ENCODE measurements at places on chromosomes 16 and 17.

DNA sequence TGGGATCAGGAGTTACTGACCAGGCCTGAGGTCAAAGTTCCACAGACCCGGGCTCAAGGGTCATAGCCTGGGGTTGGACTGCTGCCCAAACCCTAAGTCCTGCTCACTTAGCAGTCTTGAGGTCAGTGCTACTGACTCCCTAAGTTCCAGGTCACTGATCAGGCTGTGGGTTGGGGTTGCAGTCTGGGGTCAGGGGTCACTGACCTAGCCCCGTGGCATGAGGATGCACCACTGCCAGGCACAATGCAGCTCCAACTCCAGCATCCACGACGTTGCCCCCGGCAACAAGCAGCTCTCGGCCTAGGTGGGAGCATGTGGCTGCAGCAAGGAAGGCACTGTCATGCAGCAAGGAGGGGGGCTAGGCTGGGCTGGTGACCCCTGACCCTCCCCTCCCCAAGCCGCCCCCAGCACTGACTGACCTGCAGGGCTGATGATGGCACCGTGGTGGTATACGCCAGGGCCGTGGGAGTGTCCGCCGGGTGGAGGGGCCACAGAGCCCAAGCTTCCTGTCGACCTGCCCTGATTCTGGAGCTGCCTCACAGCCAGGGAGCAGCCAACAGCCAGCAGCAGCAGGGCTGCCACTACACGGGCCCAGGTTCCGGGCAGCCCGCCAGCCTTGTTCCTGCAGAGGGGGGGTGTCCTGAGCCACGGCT, 1.1 kb downstream of the GGT6 start:
- no peak for DNase-seq

- DNase-seq, result peak; percentile 65
Observed at GRCh38 chr16:8936421-8936820, 27.3 kb downstream of the USP7 start.

DNA sequence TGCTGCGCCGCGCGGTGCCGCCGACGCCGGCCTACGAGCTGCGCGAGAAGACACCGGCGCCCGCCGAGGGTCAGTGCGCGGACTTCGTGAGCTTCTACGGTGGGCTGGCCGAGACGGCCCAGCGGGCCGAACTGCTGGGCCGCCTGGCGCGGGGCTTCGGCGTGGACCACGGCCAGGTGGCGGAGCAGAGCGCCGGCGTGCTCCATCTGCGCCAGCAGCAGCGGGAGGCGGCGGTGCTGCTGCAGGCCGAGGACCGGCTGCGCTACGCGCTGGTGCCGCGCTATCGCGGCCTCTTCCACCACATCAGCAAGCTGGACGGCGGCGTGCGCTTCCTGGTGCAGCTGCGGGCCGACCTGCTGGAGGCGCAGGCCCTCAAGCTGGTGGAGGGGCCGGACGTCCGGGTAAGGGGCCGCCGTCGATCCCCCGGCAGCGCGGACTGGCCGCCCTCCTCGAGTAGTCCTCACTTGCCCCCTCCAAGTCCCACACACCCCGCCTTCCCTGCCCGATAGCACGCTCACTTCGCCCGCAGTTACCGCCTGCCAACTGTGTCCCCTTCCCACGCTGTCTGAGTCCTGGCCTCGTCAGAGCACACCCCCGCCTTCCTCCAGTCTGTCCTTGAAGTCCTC, 470 bp downstream of the MLYCD start:
- DNase-seq, result peak; percentile 26

DNA sequence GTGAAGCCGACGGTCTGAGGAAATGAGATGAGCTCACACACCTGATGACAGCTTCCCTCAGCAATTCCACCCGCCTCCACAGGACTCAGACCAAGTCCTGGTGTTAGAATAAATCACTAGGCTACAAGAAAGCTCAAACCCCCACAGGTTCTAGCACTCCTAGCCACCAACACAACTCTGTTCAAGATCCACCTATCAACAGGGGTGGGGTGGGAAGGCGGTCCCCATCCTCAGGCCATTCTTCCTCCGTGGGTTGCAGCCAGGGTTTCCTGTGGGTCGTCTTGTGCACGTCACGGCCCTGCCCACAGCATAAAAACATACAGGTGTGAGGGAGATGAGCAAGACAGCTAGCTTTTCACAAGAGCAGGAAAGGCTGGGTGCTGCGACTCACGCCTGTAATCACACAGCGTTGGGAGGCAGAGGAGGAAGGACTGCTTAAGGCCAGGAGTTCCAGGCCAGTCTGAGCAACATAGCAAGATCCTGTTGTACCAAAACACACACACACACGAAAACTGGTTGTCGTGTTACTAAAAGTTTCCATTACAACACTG, 81.1 kb downstream of the ANKRD11 start:
- DNase-seq, result peak; percentile 79

GRCh38 chr16:85187002-85187401, 74.7 kb upstream of the CIBAR2 start:
- DNase-seq, result no peak

- no peak for DNase-seq
Observed at GRCh38 chr16:67182288-67182687, 1.5 kb downstream of the MATCAP1 start.

- DNase-seq, result no peak
Observed at GRCh38 chr17:4884489-4884888, 14.8 kb upstream of the C17orf107 start.

- DNase-seq, result peak; percentile 53
Observed at GRCh38 chr16:2919511-2920255, 8.0 kb downstream of the FLYWCH1 start.

GRCh38 chr17:65058593-65058992, 2.1 kb upstream of the GNA13 start:
- no peak for DNase-seq

- DNase-seq, result no peak
Observed at GRCh38 chr16:73553941-73554660, 506.2 kb upstream of the ZFHX3 start.

GRCh38 chr17:12415031-12415430, 250.7 kb upstream of the MYOCD start:
- DNase-seq, result no peak

DNA sequence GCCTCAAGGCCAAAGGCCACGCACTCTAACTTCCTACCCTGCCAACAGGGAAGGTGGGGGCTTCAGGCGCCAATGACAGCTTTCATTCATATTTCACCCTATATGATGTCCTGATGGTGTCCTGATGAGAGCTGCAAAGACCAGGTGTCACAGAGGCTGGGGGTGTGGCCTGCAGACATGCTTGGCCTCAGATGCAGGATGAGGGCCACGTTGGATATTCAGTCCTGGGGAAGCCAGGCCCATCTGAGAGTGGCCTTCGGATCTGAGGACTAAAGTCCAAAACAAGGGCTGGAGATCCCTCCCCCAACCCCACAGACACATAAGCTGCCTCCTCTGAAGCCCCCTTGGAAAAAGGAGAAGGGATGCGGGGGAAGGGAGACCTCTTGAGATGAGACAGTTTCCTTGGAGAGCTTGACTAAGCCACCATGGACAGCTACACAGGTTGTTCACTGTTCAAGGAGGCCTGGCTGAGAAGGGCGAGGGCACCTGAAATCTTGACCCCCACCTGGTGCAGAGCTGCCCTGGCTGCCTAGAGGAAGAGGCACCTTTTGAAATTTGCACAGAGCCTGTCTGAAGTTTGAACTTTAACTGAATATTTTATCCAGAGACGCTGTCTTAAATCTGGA, 24.3 kb upstream of the GSG1L start:
- no peak for DNase-seq

DNA sequence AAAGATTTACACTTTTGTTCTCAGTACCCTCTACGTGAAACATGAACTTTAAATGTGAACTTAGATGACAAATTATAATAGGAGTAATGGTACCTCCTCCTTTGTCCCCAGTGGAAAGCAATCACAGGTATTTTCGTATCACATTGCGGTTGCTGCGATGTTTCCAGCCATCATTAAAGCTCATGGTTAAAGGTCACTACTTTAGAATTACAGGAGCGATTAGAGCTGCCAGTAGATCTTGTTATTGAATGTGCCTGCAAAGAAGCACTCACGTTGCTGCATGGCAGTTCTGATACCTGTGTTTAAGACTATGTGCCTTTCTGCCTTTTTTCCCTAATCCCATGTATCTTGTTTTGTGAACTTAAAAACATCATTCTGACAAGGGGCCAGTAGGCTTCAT, 301.0 kb downstream of the CPPED1 start:
- no peak for DNase-seq

- DNase-seq, result no peak
Observed at GRCh38 chr17:68981288-68981687, 26.1 kb upstream of the ABCA8 start.

- no peak for DNase-seq
Observed at GRCh38 chr16:80946481-80946880, 60.2 kb downstream of the CMC2 start.

- DNase-seq, result no peak
Observed at GRCh38 chr17:40909755-40910154, 24.7 kb upstream of the KRT20 start.

DNA sequence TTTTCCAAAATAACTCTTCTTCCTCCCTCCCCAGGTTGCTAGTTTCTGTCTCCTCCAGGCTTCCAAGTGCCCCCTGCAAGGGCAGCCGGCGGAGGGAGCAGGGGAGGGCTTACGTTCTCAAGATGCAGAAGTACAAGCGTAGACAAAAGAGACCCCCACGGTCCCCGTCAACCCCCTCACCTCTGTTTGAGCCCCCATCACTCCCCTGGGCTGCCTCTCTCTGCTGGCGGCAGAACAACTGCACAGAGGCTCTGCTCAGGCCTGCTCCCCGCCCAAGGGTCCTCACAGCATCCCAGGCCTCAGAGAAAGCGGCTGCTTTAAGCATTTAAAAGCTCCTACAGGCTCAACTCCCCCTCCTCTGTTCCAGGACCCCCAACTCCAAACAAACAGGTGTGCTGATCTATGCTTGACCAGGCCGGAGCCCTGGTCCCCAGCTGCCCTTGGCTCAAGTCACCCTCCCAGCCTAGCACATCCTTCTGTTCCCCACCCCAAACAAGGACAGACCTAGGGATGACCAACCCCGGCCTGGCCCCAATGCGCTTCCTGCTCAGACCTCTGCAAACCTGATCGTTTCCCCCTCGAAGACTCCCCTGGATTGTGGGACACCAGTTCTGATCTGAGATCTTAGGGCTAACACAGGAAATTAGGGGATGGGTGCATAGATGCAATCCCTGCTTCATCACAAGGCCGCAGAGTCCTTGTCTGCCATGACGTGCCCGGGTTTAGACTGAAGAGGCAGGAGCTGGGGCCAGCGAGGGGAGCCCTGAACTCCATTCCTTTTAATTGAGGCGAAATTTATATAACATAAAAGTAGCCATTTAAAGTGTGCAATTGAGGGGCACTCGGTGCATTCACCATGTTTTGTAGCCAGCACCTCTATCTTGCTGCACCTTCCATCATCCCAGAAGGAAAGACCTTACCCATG, 17.2 kb upstream of the RBFOX3 start:
- DNase-seq, result no peak

- DNase-seq, result no peak
Observed at GRCh38 chr17:17785407-17785806, 51.4 kb downstream of the SREBF1 start.

DNA sequence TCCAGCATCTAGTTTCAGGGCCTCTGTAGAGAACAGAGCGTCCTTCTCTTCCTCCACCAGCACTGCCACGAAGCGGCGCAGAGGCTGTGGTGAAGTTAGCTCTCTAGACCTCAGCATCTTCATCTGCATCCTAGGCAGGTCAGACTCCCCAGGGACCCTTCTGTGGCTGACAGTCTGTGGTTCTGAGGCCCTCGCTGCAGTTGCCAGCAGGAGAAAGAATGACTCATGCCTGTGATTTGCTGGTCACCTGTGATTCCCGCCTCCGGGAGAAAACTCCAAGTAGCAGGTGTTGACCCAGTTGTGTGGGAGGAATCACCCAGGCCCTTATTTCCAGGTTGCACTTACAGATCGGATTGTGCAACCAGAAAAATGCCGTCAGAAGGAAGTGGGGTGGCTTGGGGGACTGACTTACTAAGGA, 117.3 kb upstream of the CACNG5 start:
- no peak for DNase-seq

GRCh38 chr17:31308372-31309334, 5.2 kb downstream of the EVI2B start:
- DNase-seq, result no peak

- DNase-seq, result no peak
Observed at GRCh38 chr17:31622500-31622899, 231.0 kb downstream of the RAB11FIP4 start.

DNA sequence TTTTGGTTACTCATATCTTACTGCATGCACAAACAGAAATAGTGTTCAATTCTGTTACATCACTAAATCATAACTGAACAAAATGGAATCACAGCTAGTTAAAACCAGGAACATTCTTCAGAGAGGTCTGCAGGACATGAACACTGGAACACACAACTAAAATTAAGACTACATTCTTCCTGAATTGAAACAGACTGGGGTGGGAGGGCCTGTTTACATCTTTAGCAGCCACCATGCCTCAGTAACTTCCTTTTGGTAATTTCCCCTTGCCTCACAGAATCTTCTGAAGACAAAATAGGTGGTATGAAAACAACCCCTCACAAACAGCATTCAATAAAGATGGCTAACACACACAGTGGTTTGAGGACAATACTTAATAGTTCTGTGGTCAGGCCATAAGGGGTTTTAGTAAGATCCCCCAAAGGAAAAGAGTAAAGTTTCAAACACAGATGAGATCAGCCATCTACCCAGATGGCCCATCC, 6.5 kb downstream of the MARF1 start:
- DNase-seq, result no peak

DNA sequence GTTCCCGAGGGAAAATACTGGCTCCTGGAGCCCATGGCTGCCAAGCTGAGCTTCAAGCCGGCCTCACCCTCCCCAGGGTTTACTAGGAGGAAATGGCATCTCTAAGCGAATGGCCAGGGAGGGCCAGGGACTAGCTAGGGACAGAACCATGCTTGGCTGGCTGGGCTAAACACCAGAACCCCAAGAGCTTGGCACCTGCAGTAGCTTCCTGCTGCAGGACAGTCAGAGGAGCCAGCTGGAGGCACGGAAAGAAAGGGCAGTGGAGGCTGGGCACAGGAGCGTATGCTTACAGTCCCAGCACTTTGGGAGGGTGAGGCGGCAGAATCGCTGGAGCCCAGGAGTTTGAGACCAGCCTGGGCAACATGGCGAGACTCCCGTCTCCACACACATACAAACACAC, 33.7 kb downstream of the PEMT start:
- no peak for DNase-seq

DNA sequence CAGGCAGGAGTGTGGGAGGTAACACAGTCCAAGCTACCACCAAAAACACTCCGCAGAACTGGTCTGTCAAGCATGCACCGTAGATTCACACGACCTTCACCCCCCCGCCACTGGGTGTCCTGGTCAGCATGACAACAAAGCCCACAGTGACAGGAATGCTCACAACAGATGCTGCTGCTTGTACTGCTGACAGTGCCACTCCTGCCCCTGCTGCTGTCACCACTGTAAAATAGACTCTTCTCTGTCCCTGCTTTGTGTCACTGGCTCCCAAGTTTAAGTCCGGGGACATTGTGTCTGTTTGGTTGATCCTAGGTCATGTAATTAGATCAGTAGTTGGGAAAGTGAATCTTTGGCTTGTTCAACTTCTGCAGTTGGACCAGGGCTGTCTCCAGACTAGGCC, 7.0 kb upstream of the ODF4 start:
- DNase-seq, result no peak

GRCh38 chr17:82247182-82247823, 18.5 kb downstream of the SLC16A3 start:
- no peak for DNase-seq

Measured in CD4-positive, alpha-beta T cell treated with Interleukin-15 for 1 hour (primary cell).